ENCODE measurements at places on chromosomes 13 and 19.

GRCh38 chr13:113052206-113052605 is 53.4 kb upstream of the F7 start:
- no peak for DNase-seq

DNA sequence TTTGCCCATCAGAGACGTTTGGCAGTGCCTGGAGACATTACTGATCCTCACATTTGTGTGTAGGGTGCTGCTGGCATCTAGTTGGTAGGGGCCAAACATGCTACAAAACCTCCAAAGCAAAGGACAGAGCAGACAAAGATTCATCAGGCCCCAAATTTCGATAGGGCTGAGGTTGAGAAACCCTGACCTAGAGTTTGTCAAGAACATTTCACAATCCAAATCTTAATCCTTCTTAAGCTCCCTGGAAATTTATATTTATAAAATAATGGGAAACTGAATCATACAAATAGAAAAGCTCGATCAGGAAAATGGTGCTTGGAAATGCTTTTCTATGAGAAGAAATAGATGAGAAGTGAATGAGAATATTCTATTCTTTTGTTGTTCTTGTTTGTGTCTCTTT is 273.6 kb downstream of the DCT start:
- no peak for DNase-seq

GRCh38 chr13:75417012-75417384 is 65.0 kb downstream of the TBC1D4 start:
- no peak for DNase-seq

GRCh38 chr13:75931116-75931515 is 295.0 kb downstream of the LMO7 start:
- DNase-seq, result no peak

GRCh38 chr19:6238256-6238642 is 41.5 kb downstream of the MLLT1 start:
- DNase-seq, result no peak

DNA sequence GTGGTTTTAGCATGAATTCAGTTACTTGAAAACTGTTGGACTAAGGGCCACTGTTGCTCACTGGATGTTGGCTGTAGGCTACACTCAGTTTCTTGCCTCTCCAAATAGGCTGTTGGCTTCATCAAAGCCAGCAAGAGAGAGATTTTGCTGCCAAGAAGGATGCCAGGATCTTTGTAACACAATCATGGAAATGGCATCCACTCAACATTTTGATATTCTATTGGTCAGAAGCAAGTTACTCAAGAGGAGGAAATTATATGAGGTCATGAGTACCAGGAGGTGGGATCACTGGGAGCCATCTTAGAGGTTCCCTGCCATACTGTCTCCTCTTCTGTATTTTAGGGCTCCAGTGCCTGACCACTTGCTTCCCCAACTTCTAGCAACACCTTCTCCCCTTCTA is 30.6 kb downstream of the SYDE1 start:
- DNase-seq, result no peak

DNA sequence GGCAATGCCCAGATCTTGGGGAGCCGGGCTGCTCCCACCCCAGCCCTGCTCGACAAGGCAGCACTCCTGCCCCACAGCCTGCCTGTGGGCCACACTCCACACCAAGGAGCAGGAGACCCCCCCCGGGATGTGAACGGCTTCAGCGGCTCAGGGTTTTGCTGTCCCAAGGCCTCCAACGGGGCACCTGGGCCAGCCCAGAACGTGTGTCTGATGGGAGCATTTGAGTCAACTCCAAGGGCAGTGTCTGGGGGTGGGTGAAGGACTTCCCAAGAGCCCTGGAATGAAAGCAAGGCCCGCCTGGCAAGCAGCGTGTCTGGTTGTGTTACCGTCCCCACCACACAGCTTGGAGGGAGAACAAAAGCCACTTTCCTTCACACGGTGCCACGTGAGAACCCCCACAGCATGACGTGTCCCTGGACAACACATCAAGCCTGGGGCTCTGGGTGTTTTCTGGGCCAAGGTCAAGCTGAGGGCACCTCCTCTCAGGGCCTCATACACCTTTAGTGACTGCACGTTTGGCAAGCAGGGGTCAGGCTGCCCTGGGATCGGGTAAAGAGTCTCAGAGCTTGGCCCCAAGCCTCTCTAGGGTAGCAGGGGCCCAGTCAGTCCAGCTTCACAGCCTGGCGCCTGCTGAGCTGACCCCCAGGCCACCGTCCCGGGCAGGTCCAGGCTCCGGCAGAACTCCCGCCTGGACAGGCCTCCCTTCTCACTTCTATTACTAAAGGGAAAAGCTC is 6.0 kb downstream of the C13orf46 start:
- DNase-seq, result no peak

- no peak for DNase-seq
Observed at GRCh38 chr13:30863231-30863630, 42.8 kb upstream of the MEDAG start.

DNA sequence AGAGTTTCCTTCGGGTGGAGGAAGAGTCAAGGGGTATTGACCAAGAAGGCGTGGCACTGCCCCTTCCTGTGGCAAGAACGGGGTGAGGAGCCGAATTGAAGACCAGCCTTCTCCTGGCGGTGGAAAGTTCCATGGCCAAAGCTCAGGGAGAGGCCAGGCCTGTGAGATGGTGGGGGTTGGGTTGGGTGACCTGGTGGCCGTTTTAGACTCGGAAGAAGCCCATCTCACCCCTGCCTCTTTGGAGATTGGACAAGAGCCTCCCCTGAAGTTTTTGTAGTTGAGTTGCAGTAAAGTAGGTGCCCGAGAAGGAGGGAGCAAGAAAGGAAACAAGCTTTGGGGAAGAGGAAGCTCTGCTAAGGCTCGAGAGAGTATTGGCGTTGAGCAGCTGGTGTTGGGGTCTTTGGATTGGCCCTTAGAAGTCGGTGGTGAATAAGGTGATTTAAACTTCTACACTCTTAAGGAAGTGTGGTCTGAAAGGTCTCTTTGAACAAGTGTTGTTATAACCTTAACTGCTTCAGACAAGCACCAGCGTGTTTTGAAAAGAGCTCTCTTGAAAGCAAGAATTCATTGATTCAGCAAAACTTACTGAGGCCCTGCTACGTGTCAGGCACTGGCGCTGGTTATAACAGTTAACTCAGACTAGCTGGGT is 964 bp downstream of the SPINT2 start:
- DNase-seq, result peak; percentile 81

- DNase-seq, result no peak
Observed at GRCh38 chr13:91326146-91326545, 21.3 kb upstream of the MIR17HG start.

GRCh38 chr13:45109102-45109720 is 11.1 kb upstream of the GTF2F2 start:
- no peak for DNase-seq

DNA sequence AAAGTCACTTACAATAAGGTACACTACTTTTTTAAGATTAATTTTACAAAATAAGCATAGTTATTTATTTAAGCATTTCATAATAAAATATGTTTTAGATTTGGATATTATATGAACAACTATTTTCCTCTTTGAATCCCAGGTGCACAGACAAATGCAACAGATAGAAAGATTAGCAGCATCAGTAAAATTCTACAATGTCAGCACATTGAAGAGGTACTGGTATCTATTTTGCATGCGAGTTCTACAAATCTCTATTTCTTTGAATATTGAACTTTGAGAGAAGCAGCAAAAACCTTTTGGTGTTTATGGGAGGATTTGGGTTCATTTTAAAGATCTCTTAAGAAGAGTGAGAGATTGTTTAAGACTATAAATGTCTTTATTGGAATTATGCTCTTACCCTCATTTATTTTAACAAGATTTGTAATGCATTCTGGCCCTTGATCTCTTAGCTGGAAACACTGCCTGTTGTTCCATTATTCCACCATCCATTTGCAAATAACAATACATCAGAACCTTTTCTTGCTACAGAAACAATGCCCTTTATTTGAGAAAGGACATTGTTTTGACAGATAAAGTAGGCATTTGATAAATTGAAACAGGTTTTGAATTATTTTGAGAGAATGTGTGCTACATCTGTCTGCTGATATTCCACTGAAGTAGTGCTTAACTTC is 558.8 kb upstream of the KLHL1 start:
- DNase-seq, result no peak

- no peak for DNase-seq
Observed at GRCh38 chr19:39399668-39400050, 7.0 kb upstream of the ZFP36 start.

DNA sequence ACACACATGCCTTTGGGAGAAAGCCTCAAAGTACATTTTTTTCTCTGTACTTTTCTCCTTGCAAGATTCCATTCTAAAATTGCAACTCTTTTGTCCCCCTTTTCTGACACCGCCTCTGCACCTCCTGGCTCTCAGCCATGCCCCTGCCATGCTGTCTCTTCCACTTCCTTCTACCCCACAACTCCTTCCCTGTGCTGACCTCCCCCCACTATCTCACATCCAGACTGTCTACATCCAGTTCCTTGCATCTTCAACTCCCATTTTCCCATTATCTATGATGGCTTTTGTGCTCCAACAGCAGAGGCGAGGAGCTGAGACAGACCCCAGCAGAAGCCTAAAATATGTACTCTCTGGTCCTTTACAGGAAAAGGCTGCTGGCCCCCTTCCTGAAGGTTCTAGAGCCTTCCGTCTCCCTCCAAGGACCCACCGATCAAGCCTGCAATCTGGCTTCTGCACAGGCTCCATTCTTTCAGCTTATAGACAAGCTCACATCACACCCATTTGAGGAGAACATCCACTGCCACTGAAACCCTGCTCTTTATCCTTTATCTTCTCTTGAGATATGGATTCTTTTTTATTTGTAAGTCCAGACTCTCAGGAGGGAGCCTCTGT is 50.2 kb downstream of the RFX2 start:
- DNase-seq, result no peak

- no peak for DNase-seq
Observed at GRCh38 chr19:39047073-39047472, 14.7 kb upstream of the FBXO27 start.

GRCh38 chr19:17942582-17943273 is 9.9 kb downstream of the CCDC124 start:
- DNase-seq, result no peak

DNA sequence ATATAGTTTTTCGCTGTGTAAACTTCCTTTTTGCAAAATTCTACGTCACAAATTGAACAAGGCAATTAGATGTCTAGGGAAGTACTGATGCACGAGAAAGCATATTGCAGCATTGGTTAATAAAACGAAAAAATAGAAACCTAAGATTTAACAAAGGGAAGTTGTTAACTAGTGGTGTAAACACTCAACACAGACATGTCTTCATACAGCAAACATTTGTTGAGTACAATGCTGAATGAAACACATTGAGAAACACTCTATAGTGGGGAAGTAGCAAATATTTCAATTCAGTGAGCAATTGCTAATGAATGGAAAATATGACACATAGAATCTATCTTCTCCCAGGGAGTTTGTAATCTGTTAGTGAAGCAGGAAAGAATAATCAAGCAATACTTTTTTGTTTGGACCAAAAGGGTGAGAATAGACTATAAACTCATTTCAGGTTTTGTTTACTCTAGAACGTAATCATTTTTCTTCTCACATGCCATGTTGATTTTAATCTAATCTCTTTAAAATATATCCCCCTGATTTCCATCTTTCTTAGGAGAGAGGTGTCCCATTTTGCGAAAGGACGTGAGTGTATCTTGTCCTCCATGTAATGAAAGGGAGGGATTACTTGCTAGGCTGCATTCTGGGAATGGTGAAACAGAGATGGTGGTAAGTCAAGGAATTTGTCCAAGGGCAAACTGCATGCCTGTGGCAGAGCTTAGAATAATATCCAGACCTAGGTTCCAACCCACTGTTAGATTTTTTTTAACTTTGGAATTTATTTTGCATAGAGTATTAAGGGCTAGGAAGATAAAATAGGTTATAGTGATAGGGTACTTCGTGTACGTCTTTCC is 1.7 kb upstream of the ANKRD10 start:
- no peak for DNase-seq

- no peak for DNase-seq
Observed at GRCh38 chr13:32978278-32978677, 37.9 kb upstream of the KL start.

- no peak for DNase-seq
Observed at GRCh38 chr19:34319230-34319585, 45.8 kb upstream of the GPI start.

DNA sequence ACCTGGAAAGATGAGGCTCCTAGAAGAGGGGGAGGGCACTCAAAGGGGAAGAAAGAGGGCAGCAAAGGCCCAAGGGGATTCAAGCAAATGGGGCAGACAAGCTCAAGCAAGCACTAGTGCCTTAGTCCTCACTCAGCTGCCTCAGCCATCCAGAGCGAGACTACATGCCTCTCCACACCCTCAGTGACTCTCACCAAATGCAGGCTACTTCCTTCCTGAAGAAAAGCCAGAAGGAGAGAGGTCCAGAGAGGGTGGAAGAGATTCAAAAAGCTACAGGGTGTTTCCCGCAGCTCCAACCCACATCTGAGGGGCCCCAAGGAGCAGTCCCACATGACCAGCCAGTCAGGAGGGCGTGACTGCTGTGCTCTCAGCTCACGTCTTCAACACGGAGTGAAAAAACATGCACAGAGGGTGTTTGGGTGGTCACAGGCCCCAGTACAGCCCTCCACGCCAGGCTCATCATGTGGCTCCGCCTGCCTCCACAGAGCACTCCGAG is 40.5 kb downstream of the MIPEP start:
- DNase-seq, result peak; percentile 33

DNA sequence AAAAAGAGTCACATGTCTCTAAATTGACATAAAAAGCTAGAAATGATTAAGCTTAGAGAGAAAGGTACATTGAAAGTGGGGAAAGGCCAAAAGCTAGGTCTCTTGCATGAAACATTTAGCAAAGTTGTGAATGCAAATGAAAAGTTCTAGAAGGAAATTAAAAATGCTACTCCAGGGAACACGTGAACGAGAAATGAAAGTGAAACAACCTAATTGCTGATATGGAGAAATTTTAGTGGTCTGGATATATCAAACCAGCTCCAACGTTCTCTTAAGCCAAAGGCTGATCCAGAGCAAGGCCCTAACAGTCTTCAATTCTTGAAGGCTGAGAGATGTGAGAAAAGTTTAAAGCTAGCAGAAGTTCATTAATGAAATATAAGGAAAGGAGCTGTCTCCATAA is 419.8 kb downstream of the SLITRK6 start:
- DNase-seq, result no peak

- peak; percentile 36 for DNase-seq
Observed at GRCh38 chr19:24033963-24034342, 53.0 kb upstream of the ZNF254 start.

DNA sequence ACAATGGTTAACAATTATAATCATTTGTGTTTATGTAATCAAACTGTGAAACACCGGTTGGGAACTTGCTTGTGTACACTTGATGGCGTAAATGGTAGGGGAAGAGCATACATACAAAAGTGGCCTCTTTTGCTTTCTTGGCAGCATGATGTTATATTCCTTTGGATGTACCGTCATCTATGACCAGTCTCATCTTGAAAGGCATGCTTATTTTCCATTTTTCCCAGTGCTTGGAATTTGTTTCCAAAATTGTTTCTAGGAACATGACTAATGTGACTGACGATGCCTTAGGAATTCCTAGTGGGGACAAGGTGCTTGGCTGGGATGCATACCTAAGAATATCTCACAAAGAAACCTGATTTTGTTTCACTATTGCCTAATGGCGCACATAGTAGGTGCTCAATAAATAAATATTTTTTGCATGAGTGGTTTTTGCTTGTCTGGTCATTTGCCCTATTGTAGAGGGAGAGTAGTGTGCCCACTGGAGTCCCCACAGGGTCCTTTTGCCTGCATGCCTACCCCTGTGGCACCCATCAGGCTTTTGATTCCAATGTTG is 45.5 kb downstream of the SAE1 start:
- no peak for DNase-seq

GRCh38 chr13:104693126-104693525 is 1626.9 kb upstream of the SLC10A2 start:
- DNase-seq, result no peak

All from Kasumi-1 (cell line).